Karpas-422 (cell line): ENCODE measurements at places on chromosomes 4 and X.

GRCh38 chrX:136525738-136526606 is 6.0 kb upstream of the VGLL1 start:
- no peak for DNase-seq
- no peaks in the 10 kb centered on the region for H3K27me3 ChIP-seq
- no peaks in the 10 kb centered on the region for H3K36me3 ChIP-seq
- H3K4me1 ChIP-seq, result no peaks in the 10 kb centered on the region
- H3K27ac ChIP-seq, result no peak overlapping the region
- no peak overlapping the region for H3K4me3 ChIP-seq

- no peaks in the 10 kb centered on the region for H3K36me3 ChIP-seq
- no peak overlapping the region for H3K4me3 ChIP-seq
- H3K27ac ChIP-seq, result no peak overlapping the region
Measured at GRCh38 chr4:97038146-97038516, 1105.1 kb downstream of the STPG2 start.

GRCh38 chr4:21948347-21949072 is at the start of gene KCNIP4:
Gene KCNIP4 (minus strand): TSS chr4:21948772.
- H3K27ac ChIP-seq, result no peak within 1 kb of the TSS
- no peaks in the 10 kb centered on the region for H3K36me3 ChIP-seq
- no peak for DNase-seq
- no peak within 1 kb of the TSS for H3K4me3 ChIP-seq
- no peaks in the 10 kb centered on the region for H3K27me3 ChIP-seq

- no peaks in the 10 kb centered on the region for H3K4me1 ChIP-seq
- DNase-seq, result no peak
- no peak overlapping the region for H3K27ac ChIP-seq
- H3K27me3 ChIP-seq, result no peaks in the 10 kb centered on the region
- no peaks in the 10 kb centered on the region for H3K36me3 ChIP-seq
Measured at GRCh38 chr4:5338531-5338930, 287.3 kb downstream of the STK32B start.

DNA sequence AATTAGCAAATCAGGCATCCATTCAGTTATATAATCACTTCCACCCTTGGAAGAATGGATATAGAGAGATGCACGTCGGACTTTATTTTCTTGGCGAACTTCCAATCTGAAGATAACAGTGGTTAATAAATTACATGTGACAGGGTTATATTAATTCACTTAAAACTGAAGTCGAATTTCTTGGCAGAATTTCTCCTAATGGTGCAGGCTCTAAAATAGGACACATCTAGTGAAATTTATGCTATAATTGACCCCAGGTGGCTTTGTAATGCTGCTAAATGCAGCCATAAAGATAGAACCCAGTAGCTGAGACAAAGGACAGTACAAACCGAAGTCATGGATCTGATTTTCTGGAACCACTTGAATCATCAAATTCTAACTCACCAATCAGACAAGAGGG is 20.8 kb upstream of the SLC10A4 start:
- H3K27me3 ChIP-seq, result no peaks in the 10 kb centered on the region
- H3K4me1 ChIP-seq, result peaks cover 8% of the 10 kb centered on the region
- no peak for DNase-seq
- H3K36me3 ChIP-seq, result no peaks in the 10 kb centered on the region
- H3K27ac ChIP-seq, result no peak overlapping the region
